ENCODE measurements at places on chromosomes 1 and 21.

DNA sequence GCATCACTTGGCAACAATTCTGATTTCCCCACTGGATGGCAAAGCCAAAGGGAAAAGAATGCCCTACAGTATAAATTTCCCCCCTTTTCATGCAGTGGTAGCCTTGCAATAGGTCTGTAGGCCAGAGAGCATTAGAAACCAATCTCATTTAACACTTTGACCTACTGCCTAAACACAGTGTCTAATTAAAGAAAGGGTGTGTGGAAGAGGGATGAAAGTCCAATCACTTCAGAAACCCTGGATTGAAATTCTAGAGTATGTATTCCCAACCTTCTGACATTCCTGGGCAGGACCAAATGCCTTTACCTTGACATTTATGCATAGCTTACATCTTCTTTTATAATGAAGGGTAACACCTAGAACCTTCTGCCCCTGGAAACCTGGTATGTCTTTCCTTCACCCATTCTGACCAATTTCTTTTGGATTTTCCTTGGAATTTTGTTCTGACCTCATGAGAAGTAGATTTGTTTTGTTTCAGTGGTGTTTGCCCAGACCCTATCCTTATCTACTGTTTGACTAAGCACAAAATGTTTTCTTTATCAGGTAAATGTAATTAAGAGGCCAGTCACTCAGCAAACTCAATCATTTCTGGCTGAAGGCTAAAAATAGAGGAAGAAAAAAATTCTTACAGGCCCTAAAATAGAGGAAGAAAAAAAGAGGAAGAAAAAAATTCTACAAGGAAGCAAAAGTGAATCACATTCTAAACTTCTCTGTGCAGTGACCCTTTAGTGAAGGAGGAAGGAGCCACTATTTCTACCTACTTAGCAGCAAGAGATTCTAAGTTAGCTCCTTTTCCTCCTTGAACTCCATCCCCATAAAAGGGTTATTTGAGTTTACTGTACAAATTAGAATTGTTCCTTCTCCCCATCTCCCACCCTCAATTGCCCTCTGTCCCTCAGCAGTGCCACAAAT is 129.5 kb upstream of the DSCAM start:
- no peaks in the 10 kb centered on the region for H3K27me3 ChIP-seq
- no peak overlapping the region for H3K4me3 ChIP-seq
- no peak for DNase-seq
- peaks cover 11% of the 10 kb centered on the region for H3K4me1 ChIP-seq

DNA sequence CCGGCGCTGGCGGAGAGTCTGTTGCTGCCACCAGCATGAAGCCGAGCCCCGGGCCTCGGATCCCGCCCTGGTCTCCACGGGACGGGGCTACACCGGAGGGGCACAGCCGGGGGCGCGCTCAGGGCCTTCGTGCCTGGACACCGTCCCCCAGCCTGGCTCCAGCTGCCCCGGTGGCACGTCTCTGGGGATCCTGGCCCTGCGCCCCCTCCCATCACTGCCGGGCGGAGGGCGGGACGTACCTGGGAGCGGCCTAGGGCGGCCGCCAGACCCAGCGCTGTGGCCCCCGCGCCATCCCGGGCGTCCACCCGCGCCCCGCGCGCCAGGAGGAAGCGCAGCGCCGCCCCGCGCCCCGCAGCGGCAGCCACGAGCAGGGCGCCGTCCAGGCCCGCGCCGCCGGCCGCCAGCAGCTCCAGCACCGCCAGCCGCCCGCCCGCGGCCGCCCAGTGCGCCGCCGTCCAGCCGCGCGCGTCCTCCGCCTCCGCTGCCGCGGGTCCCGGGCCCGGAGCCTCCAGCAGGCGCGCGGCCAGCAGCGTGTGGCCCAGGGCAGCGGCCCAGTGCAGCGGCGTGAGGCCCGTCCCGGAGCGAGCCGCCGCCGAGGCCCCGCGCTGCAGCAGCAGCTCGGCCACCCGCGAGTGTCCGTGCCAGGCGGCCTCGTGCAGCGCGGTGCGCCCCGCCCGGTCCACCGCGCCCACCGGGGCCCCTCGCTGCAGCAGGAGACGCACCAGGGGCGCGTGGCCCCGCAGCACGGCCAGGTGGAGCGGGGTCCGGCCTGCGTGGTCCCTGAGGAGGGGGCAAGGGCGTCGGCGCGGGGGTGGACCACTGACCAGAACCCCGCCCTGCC is 1.0 kb downstream of the ANKRD65 start:
- H3K4me1 ChIP-seq: peaks cover 46% of the 10 kb centered on the region
- H3K4me3 ChIP-seq: no peak overlapping the region
- H3K36me3 ChIP-seq: no peaks in the 10 kb centered on the region
- peak; percentile 9 for DNase-seq

GRCh38 chr1:169741666-169742394 is 8.0 kb upstream of the SELE start:
- H3K36me3 ChIP-seq: no peaks in the 10 kb centered on the region
- no peak for DNase-seq
- no peak overlapping the region for H3K27ac ChIP-seq
- no peaks in the 10 kb centered on the region for H3K4me1 ChIP-seq
- H3K27me3 ChIP-seq: no peaks in the 10 kb centered on the region

GRCh38 chr1:95006681-95007080 is 66.1 kb downstream of the ALG14 start:
- H3K36me3 ChIP-seq: no peaks in the 10 kb centered on the region
- H3K4me1 ChIP-seq: peaks cover 5% of the 10 kb centered on the region
- H3K27me3 ChIP-seq: no peaks in the 10 kb centered on the region

GRCh38 chr1:198088360-198089071 is 68.3 kb upstream of the NEK7 start:
- H3K4me3 ChIP-seq: no peak overlapping the region
- no peaks in the 10 kb centered on the region for H3K36me3 ChIP-seq
- DNase-seq: no peak

- no peak for DNase-seq
- H3K27ac ChIP-seq: no peak overlapping the region
- no peaks in the 10 kb centered on the region for H3K4me1 ChIP-seq
- H3K27me3 ChIP-seq: no peaks in the 10 kb centered on the region
Measured at GRCh38 chr1:162633081-162633762, 958 bp downstream of the DDR2 start.

- no peaks in the 10 kb centered on the region for H3K4me1 ChIP-seq
- H3K27ac ChIP-seq: no peak overlapping the region
- no peaks in the 10 kb centered on the region for H3K36me3 ChIP-seq
- DNase-seq: no peak
Measured at GRCh38 chr1:44594353-44594752, 79.9 kb downstream of the TMEM53 start.

GRCh38 chr1:161216945-161217712 is 2.0 kb downstream of the FCER1G start:
- H3K27ac ChIP-seq: no peak overlapping the region
- H3K4me1 ChIP-seq: no peaks in the 10 kb centered on the region
- DNase-seq: no peak
- no peak overlapping the region for H3K4me3 ChIP-seq
- H3K36me3 ChIP-seq: peaks cover 8% of the 10 kb centered on the region
- H3K27me3 ChIP-seq: no peaks in the 10 kb centered on the region

DNA sequence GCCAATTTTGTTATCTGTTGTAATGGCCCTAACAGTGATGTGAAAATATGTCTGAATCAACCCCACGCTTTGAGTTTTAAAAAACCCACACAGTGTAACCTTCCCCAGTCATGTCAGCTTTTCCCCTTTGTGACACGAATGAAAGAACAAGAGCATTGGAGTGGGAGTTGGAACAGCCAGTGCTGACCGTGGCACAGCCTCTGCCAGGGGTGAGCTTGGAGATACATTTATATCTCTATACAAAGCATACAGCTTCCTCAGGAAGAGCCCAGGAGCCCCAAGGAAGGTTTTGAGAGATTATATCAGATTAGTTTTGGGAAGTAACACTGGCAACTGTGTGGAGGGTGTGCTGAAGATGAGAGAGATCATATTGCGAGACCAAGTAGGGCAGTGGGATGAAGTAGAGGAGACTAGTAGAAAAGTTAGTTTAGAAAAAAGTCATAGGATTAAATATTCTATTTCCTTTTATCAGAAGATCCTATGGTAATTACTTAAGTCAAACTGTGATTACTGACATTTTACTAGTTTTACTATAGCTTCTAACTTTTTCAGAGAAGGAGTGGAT is 15.9 kb downstream of the LRRC8B start:
- peaks cover 6% of the 10 kb centered on the region for H3K4me1 ChIP-seq
- DNase-seq: no peak
- no peak overlapping the region for H3K4me3 ChIP-seq
- H3K27ac ChIP-seq: no peak overlapping the region

DNA sequence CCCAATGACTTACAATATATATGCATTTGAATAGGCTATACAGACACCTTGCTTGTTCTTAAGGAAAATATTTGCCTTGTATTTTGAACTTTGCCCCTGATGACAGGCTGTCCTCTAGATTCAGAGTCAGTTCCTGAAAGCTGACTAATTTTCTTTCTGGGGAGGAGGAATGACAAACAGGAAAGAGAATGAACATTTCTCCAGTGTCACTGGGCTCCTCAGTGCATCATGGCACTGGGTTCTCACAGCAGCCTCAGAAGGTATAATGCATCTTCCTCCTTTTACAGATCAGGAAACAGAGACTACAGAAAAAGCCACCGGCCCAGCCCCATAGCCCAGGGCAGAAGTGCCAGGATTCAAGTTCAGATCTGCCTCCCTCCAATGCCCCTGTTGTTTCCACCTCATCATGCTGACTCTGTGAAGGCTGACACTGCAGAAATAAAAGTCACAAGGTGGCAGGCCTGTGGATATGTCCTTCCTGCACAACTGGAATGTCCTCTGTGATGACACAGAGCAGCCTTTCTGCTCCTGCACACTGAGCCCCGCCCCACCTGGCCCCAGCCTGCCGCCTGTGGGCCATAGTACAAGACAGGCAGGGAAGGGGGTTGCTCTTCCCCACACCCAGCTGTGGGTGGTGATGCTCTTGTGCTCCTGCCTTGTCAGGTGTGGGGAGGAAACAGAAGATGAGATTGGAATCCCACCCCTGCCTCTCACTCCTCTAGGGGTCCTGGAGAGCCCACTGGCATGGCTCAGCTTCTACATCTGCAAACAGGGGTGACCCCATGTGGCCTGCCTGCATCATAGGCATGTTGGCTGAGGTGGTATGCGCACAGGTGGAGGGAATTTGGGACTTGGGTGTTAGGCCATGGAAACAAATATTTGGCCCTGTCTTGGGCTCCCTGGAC is 6.4 kb downstream of the TTC22 start:
- H3K4me1 ChIP-seq: peaks cover 40% of the 10 kb centered on the region
- H3K4me3 ChIP-seq: no peak overlapping the region
- no peak for DNase-seq

GRCh38 chr1:183723571-183723970 is 70.5 kb upstream of the APOBEC4 start:
- no peaks in the 10 kb centered on the region for H3K36me3 ChIP-seq
- no peaks in the 10 kb centered on the region for H3K27me3 ChIP-seq
- H3K27ac ChIP-seq: no peak overlapping the region
- DNase-seq: no peak
- H3K4me3 ChIP-seq: no peak overlapping the region

DNA sequence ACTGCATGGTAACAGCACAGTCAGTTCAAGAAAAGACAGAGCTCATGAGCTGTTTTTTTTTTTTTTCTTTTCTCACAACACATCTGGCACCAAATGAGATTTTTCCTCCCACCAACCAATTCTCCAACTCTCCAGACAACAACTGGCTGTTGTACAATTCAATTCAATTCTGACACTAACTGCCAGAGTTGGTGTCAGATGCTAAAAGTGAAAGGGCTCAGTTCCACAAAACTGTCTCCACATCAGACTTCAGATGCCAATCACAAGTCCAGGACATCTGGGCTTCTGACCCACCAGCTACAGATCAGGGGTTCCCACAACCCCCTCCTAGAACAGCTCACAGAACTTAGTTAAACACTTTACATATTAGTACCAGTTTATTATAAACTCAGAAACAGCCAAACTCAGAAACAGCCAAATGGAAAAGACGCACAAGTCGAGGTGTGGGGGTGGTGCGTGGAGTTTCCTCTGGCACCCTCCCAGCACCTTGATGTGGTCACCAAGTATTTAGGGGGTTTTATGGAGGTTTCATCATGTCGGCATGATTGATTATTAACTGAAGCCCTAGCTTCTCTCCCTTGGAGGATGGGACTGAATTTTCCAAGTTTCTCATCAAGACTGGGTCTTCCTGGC is 39.2 kb upstream of the LRRC8D start:
- no peaks in the 10 kb centered on the region for H3K36me3 ChIP-seq
- no peak for DNase-seq
- no peaks in the 10 kb centered on the region for H3K4me1 ChIP-seq
- H3K4me3 ChIP-seq: no peak overlapping the region
- no peaks in the 10 kb centered on the region for H3K27me3 ChIP-seq

- peaks cover 58% of the 10 kb centered on the region for H3K4me1 ChIP-seq
- no peak for DNase-seq
- no peaks in the 10 kb centered on the region for H3K27me3 ChIP-seq
- peak overlapping the region; percentile 56 for H3K27ac ChIP-seq
Measured at GRCh38 chr1:12448746-12449177, 169.2 kb downstream of the DHRS3 start.

DNA sequence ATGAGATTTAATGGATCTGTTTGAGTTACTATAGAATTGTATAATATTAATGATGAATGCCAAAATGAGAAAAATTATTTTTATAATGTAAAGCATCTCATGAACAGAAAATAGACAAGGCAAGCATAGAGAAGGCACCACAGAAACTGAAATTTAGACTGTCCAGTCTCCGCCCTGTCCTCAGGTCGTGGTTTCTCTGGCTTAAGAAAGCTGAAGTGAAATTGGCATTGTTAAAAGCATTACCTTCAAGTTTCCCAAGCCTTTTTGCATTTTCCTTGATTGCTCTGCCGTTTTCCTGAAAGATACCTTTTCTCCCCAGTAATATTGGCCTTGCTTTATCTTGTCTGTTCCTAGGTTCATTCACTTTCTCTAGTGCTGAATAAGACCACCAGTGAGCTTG is 58.0 kb downstream of the VPS13D start:
- H3K27me3 ChIP-seq: no peaks in the 10 kb centered on the region
- no peak overlapping the region for H3K4me3 ChIP-seq
- DNase-seq: no peak
- H3K36me3 ChIP-seq: no peaks in the 10 kb centered on the region

DNA sequence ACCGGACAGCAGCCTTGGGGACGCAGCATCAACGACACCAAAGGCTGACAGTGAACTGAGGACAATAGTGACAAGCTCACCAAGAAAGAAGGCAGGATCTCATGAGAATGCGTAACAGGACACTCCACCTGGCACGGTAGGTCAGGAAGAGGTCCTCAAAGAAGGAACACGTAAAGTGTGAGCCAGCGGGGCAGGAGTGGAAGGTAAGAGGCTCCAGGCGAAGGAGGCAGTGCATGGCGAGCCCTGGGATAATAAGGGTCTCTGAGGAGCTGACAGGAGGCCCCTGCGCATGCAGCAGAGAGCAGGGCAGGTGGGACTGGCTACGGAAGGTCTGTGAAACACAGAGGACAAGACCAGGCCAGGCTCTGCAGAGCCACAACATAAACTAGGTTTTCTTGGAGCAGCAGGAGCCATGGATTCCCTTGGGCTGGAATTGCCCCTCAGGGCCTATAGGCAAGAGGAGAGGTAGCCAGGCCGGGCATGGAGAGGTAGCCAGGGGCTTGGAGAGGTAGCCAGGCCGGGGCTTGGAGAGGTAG is 8.2 kb downstream of the LSS start:
- no peak overlapping the region for H3K4me3 ChIP-seq
- H3K27ac ChIP-seq: no peak overlapping the region
- DNase-seq: no peak
- no peaks in the 10 kb centered on the region for H3K27me3 ChIP-seq
- H3K36me3 ChIP-seq: no peaks in the 10 kb centered on the region

- no peaks in the 10 kb centered on the region for H3K27me3 ChIP-seq
- H3K4me3 ChIP-seq: no peak overlapping the region
- H3K27ac ChIP-seq: no peak overlapping the region
Measured at GRCh38 chr1:242243472-242243871, 244.6 kb upstream of the MAP1LC3C start.

GRCh38 chr1:34681480-34682451 is 73.1 kb upstream of the GJB5 start:
- no peaks in the 10 kb centered on the region for H3K27me3 ChIP-seq
- H3K27ac ChIP-seq: no peak overlapping the region
- peak; percentile 24 for DNase-seq
